ENCODE measurements at places on chromosomes 12 and 14. TPM values are rescaled to one million over a fixed set of nuclear protein-coding genes. Genes with fewer than 3 reads are reported as not detected.

DNA sequence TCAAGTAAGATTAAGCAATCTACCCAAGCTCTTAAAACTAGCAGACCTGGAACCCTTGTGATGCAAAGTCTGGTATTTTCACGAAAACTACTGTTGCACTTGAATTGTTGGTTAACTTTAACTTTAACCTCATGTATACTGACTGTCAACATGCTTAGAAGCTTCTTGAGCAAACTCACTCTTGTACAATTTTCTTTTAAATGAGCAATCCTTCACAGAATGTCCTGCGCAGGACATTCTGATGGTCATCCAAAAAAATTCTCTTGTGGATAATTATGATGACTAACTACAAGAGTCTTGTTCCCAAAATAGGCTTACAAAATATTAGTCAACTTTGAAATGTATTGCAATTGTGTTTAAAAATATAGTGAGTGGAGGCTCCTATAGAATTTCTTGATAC is 54.0 kb upstream of the PDE3A start:
- DNase-seq, result no peak

Gene ARMH4
- total RNA-seq, result 3.1 TPM

Gene NFATC4
- 0.53 TPM for total RNA-seq

Gene CCDC175
- not detected for total RNA-seq

DNA sequence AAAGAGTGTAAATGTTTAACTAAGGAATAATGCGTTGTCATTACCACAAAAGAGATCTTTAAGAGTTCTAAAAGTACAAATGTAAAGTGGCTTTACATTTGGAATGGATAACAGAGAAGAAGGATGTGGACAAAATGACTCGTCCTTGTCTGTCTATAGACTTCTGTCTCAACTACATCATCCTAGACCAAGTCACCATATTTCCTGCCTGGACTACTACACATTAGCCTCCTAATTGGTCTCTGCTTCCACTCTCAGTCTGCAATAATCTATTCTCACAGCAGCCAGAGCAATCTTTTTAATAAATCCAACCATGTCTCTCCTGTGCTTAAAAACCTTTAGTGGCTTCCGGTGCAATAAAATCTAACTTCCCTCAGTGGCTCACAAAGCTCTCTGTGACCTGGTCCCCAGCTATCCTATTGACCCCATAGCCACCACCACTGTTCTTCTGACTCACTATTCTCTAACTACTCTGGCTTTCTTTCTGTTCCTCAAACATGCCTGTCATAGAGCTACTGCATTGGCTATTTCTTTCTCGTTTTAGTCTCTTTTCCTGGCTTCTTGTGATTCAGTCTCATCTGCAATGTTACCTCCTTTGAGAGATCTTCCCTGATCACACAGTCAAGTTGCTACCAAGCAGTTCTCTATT is 91.1 kb downstream of the MYF5 start:
- DNase-seq, result no peak

Gene PRKAB1
- total RNA-seq, result 14.9 TPM

DNA sequence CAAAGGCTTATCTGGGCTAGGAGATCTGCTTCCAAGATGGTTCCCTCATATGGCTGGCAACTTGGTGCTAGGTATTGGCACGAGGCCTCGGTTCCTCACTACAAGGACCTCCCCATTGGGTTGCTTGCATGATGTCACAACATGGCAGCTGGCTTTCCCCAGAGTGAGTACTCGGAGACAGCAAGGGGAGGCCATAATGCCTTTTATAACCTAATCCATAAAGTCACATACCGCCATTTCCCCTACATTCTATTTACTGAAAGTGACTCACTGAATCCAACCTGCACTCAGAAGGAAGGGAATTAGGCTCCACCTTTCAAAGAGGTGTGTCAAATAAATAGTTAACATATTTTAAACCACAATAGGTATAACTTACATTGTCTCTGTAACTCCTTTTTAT is 130.9 kb downstream of the SAMD4A start:
- DNase-seq, result no peak

Gene MAP3K12
- total RNA-seq, result 11.4 TPM

DNA sequence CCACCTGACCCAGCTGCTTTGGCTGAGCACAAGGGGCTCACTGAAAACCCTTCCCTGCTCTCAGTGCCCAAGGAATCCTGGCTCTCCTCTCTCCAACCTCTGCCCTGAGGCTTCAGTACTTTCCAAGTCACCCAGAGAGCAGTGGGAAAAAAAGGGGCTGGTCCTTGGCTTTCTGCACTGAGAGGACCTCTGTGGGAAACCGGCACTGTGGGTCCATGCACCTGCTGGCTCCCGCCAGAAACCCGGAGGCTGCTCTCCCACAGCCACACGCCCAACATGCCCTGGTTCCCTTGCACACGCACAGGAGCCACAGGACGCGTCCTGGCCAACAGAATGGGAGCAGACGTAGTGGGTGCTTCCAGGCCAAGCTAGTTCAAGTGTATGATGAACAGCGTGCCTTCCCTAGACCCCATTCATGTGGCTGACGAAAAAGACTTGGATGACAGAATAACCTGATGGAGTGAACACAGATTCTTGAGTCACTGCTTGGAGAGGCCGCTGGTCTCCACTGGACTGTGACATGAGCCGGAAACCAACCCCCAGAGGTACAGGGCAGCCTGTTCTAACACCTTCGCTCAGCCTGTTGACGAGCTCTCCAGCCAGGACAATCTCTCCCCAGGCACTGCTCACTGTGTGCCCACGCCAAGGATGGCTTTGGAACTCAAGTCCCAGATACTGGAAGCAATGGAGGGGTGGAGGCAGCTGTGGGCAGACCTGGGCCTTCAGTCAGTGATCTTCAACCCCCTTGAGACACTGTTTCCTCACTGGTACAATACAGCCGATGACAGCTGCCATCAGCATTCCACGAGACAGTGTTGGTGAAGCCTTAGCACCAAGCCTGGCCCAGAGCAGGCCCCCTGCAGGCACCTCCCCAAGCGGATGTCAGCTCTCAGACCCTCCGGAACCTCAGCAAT is 87.7 kb downstream of the ITPK1 start:
- no peak for DNase-seq

DNA sequence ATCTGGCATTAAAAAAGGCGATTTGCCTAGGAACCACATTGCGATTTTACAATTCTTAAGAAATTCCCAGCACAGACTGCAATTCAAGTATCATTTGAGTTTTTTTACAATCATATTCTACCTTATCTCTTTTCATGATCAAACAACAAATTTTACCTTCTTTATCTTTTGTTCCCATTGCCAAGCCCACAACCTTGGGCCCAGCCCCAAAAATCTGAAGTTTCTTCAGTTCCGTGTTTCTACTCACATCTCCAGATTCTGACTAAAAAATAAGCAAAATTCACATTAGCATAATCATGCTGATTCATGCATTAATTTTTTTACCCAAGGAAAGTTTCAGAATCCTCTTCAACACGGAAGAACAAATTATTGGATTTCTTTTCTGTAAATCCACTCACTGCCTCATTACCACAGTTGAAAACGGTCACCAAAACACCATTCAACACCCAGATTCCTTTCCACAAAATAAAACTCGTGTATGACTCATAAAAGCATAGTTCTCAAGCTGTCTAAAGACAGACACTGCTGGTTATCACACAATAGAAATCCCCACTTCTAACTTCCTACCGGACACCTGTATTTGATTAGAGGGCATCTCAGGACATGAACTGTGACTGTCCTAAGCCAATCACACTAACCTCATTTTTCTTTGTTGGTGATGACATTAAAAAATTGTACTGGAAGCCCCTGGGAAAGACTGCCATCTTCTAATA is 32.7 kb downstream of the KDM5A start:
- no peak for DNase-seq

GRCh38 chr14:56963381-56963780 is 153.1 kb upstream of the OTX2 start:
- DNase-seq, result no peak

Measured in SK-MEL-5 (cell line).